ENCODE measurements at places on chromosomes 5 and 9.
A peak's percentile ranks its signal among the peaks of the same experiment; 100 is the strongest.

DNA sequence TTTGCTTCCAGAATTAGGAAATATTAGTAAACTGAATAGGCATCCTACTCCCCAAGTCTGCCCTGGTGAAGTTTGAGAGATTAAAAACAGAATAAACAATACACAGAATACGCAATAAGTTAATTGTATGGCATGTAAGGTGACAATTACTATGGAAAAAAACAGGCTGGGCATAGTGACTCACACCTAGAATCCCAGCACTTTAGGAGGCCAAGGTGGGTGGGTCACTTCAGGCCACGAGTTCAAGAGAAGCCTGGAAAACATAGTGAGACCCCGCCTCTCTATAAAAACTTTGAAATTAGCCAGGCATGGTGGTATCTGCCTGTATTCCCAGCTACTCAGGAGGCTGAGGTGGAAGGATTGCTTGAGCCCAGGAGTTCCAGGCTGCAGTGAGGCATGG lies 64.2 kb upstream of the SUSD1 start:
- no peak for DNase-seq

- DNase-seq: no peak
Observed at GRCh38 chr5:108315829-108316228, 66.1 kb downstream of the FBXL17 start.

DNA sequence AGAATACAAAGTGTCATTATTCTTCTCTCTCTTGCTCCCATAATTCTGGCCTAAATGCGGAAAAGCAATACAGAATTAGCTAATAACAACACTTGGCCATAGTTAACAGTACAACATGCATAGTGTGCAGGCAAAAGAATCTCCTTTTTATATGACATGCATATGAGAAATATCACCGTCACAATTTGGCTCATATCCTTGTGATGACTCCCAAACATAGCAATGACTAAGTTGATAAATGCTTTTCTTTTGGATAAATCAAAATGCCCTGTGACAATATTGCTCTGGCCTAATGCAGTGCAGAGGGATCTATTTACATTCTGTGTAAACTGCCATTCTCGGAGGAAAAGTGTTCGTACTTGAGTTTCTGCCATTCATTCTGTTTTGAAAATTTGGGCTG lies 121.9 kb upstream of the GHR start:
- DNase-seq: no peak

DNA sequence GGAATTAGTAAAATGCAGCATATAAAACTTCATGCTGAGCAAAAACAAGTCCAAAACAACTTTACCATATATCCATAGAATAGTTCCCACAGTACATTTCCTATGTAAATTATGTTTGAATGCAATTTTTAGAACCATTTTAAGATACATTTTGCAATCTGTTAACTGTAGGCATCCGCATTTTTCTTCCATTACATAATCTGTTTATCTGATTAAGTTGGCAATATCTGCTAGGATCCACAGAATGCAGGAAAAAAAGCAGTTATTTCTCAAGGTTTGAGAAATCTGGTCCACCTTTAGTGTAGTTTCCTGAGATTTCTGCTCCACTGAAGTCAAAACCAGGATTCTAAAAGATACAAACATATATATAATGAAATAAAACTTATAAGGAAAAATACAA lies 6.2 kb downstream of the NUDCD2 start:
- no peak for DNase-seq

GRCh38 chr5:147509041-147509709 lies 693 bp downstream of the DPYSL3 start:
- DNase-seq: peak; percentile 29

DNA sequence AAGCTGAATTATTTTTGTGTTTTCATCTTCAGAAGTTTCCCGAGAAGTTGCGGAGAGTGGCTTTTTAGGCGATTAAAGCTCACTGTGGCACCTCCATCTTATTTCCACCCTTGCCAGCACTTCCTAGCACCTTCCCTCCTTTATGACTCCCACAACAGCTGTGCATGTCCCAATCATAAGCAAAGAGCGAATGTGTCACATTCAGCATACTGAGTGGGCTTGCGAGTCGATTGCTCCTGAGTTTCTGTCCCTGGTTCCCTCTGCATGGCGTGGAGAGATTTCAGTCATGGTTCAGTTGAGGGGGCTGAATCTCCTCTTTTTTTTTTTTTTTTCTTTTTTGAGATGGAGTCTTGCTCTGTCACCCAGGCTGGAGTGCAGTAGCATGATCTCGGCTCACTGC lies 144.9 kb downstream of the ARHGAP26 start:
- no peak for DNase-seq

GRCh38 chr9:73575101-73576060 lies 423.7 kb downstream of the ANXA1 start:
- no peak for DNase-seq

DNA sequence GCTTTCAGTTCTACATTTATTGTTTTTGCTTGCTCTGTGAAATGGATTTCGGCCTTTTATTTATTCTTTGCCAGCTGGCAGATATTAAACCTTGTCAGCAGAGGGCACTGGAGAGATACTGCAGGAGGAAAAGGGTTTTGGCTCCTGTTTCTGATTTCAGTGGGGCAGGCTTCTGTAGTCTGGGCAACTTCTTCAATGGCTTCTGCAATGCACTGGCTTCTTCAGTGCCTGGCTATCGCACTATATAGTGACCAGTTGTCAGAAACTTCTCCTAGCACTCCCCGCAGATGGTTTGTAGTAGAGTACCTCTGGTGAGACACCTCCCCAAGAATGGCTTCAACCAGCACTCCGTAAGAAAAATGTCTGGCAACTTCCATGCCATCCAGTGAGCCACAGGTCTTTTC lies 3.2 kb upstream of the NFX1 start:
- no peak for DNase-seq

DNA sequence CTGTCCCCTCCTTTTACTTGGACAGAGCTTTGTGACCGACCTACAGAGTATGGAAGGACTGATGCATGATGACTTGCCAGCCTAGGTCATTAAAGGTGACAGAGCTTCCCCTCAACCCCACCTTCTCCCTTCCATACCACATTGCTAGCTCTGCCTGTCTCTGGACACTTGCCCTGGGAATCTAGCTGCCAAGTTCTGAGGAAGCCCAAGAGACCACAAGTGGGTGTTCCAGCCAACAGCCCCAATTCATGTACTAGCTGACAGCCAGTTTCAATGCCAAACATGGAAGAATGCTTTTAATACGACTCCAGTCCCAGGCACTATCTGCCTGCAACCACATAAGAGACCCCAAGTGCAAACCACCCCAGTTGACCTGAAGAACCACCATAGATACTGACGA lies 477.1 kb downstream of the SPOCK1 start:
- DNase-seq: no peak

GRCh38 chr9:81637276-81637675 lies 52.1 kb downstream of the TLE1 start:
- no peak for DNase-seq

- no peak for DNase-seq
Observed at GRCh38 chr5:43855452-43855851, 252.5 kb downstream of the NNT start.

DNA sequence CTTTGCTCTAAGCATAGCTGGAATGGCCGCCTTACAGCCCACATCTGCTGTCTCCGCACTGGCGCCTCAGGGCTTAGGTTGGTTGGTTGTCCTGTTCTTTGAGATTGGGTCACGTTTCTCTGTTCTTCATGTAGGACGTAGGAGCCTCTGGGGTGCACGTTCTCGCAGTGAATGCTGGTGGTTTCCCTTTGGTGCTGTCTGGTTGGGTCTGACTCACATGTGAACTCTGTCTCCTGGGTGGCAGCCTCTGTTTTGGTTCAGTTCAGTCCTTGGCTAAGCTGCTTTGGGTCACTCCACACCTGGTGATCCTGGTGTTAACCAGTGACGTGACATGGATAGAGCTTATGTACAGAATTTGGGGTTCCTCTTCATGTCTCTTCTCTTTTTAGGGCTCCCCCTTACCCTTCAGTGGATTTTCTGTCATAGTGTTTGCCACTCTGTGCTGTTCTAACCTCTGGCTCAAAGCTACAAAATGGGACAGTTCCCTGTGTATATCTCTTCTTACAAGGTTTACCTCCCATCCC lies 12.6 kb upstream of the LPCAT1 start:
- no peak for DNase-seq

DNA sequence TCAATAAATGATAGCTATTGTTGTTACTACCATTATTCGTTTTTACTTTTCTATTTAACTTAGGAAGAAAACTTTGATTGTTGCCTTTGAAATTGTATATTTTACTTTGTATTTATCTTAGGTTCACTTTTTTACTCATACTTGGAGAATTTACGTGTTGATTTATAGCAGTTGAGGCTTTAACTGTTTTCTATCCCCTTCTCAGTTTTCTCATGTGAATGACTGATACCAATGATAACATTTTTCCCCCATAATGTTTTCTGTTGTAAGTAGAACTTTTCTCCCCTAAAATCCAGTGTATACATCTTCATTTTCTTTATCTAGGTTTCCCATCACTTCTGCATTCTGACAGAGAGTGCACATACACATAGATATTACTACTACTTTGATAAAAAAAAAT lies 54.4 kb downstream of the FSD1L start:
- no peak for DNase-seq
